ENCODE measurements at places on chromosomes 11 and 22.

DNA sequence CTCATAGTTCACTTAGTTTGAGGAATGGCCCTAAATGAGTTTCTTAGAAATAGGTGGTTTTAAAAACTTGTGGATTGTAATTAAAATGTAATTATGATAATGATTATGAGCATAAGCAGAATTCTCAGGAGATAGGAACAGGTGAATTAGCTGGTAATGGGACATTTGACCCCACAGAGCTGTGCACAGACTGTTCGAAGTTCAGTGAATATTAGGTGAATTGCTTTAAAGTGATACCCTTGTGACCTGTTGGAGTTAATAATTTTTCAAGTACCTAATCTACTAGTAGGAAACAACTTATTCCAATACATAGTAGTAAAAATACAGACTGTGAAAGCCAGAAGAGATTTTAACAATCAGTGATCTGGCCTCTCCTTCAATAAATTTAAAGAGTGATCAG lies 8.1 kb downstream of the FAR1 start:
- no peak for DNase-seq

DNA sequence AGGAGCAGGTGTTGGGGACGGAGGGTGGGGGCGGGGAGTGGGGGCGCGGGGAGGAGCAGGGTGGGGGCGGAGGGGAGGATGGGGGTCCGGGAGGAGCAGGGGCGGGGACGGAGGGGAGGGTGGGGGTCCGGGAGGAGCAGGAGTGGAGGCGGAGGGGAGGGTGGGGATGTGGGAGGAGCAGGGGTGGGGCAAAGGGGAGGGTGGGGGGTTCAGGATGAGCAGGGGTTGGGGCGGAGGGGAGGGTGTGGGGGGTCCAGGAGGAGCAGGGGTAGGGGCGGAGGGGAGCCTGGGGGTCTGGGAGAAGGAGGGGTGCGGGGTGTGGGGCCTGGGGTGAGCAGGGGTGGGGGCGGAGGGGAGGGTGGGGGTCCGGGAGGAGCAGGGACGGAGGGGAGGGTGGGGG lies 17.1 kb downstream of the CRELD2 start:
- no peak for DNase-seq

DNA sequence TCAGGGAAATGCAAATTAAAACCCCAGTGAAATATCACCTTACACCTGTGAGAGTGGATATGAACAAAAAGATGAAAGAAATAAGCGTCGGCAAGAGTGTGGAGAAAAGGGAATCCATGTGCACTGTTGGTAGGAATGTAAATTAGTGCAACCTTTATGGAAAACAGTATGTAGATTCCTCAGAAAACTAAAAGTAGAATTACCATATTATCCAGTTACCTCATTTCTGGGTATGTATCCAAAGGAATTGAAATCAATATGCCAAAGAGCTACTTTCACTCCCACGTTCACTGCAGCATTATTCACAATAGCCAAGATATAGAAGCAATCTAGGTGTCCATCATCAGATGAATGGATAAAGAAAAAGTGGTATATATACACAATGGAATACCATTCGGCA lies 246.0 kb upstream of the ARHGAP20 start:
- DNase-seq = no peak

DNA sequence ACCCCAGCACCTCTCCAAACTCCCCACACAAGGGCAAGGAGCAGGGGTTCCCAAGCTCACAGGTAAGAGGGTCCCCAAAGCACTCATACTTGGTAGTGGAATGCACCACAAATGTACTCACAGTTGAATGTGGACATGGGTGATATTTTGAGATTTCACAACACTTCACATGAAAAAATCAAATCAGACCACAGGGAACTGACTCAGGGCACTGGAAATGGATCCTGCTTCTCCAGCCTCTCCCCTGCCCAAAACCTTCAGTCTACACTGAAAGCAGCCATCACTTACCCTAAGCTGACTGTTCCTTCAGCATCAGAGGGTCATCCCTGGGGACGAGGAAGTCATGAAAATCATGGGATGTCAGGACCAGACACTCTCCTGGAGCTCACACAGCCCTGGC lies 40.2 kb downstream of the SCGB1A1 start:
- no peak for DNase-seq

DNA sequence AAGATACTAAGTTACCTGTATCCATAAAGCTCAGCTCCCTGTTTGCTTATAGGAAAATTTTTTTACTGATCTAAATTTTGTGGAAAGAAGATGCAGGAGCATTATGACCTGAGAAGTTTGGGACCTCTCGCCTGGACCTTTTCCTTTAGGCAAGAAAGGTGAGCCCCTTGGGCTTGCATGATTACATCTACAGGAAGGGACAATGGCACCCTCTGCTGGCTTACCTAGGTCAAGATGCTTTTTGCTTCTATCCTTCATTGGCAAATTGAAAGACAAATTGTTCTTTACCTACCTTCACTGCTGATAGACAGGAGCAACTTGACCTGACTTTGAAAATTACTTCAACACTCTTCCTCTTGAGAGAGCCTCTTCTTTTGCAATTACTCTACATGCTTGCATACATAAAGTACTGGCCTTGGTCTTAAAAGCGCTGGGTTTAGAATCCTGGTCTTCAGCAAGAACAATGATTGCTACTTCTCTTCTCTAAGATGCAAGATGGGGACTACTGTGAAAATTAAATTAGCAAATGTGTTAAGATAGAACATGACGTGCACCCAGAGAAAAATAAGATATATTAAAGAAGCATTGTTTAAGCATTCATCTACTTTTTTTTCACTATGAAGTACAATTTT lies 147.2 kb downstream of the TRPC6 start:
- DNase-seq = no peak

DNA sequence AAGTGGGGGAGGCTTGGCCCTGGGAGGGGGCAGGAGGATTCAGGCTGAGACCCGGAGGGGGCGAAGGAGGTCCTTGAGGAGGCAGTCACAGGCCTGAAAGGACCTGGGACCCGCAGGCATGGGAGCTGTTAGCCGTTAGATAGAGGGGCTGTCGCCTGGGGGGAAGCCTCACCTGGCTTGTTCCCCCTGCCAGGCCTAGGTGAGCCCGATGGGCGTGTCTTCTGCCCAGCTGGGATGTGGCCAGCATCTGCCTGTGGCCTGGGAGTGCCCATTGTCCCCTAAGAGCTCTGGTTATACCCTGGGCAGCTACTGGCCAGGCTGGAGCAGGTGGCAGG lies 1.8 kb upstream of the DUSP8 start:
- DNase-seq = no peak

DNA sequence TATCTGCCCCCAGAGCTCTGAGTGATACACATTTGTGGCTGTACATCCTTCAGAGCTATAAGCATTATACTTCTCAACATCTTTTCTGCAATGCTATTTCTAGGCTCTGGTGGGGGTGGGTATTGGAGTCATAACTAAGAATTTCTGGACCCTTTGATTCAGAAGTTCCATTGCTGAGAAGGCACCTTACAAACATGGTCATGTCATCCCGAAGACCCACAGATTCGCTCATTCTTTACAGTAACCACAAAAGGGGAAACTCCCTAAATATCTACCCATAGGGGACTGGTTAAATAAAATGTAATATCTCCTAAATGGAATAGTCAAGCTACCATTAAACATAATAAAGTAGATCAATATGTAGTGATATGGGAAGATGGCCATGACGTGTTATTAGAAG lies 98.8 kb downstream of the PRR5L start:
- no peak for DNase-seq

DNA sequence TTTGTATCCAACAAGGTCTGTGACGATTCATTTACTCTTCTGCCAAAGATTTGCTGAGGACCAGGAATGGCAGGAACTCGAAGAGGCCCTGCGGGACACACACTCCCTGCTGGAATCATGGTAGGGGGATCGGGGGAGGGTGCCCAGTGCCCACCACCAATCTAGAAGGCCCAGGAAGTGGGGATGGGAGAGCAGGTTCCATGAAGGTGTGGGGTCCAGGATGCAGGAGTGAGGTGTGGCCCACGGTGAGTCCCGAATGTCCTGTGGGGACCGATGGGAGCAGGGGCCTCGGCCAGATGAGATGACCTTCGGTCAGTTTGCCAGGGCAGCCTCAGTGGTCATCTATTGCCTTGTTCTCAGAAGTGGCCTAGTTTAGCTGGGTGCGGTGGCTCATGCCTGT lies 492.7 kb downstream of the BRD1 start:
- no peak for DNase-seq

GRCh38 chr11:98589967-98590366 lies 430.8 kb upstream of the CNTN5 start:
- DNase-seq = no peak

GRCh38 chr11:128361451-128362020 lies 225.8 kb downstream of the ETS1 start:
- no peak for DNase-seq

- DNase-seq = no peak
These were observed 1376.1 kb upstream of the TENM4 start for GRCh38 chr11:80816966-80817365.

DNA sequence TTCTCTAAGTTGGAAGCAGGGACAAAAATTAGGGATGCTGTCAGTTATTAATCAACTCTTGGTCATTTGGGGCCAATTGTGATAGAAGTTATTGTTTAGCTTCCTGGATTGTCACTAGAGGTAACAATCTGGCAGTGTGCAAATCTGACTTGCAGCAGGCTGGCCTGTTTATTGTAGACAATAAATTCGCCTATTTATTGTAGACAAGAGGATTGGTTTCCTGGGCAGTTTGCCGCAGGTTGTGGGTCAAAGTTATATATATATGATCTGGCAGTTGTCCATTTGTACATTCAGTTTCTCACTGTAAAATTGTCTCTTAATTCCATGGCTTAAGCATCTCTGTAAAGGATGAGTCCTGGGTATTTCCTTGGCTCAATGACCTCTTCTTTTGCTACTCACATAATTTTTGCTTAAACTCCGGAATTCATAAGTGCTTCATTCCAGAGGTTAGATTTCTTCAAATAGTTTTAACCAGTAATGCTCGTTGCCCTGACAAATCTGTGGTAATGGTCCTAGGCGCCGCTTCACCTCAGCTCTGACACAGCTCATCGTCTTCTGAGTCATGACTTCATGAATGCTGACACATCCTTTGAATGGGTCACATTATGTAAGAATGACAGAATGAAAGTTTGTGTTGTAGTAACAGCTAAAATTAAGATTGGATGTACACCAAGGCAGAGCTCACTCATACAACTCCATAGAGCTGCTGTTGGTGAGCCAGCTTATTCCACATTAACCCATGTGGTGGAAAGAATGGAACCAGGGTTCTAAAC lies 7.8 kb upstream of the MMP3 start:
- no peak for DNase-seq

DNA sequence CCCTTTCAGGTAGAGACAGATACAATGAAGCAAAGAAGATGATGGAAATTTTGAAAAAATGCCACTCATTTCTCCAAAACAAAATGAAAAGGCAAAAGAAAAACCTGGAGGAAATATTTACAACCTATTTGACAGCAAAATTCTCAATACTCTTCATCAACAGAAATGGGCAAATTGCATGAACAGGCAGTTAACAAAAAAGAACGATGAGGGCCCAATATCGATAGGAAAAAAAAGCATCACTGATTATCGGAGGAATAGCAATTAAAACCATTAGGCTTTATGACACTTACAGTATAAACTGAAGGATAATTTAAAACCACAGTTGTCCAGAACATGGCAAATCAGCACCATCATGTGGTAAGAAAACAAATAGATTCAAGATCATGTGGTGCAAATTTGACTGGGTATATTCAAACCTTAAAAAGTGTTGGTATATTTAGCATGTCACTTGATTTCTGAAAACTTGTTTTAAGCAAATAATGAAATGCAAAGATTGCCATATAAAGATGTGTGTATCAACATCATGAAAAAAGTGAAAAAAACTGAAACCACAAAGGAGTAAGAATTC lies 222.9 kb downstream of the BRD1 start:
- no peak for DNase-seq

DNA sequence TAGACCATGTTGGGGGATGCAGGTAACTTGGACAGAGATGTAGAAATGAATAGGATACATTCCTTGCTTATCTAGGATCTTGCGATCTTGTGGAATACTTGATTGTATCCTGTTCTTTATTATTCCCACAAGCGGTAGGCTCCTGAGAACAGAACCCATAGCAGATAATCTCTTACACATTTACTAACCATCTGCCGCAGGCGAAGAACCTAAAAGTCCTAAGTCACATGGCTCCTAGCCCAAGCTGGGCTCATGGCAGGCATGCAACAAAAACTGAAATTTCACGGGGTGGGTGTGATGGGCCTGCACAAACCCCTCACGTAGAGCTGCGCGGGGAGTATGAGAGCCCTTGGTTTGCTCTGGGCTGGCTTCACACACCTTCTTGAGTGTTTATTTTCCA lies 177.4 kb upstream of the NECTIN1 start:
- no peak for DNase-seq

- DNase-seq = no peak
These were observed 15.0 kb downstream of the SLC43A1 start for GRCh38 chr11:57500515-57500914.

- DNase-seq = no peak
These were observed 14.6 kb downstream of the SPECC1L start for GRCh38 chr22:24285245-24285644.

DNA sequence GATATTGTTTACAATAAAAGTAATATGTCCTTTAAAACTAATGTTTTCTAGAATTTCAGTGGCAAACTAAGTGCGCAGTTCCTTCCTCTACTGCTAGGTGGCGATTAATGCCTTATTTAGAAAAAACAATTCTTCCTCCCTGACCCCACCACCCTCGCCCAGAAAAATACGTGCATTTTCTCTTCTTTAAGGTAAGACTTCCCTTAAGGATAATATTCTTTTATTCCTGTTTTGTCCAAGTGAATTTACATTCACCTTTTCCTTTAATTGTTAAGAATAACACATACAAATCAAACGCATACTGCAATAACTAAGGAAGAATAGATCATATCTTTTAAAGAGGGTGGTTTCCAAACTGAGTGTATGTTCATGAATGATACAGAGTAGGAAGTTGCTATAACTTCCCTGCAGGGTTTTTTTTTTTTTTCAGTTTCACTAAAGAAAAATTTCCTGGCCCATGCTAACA lies 17.0 kb upstream of the PSMA1 start:
- peak; percentile 43 for DNase-seq

GRCh38 chr11:12854829-12855228 lies 154.3 kb upstream of the RASSF10 start:
- DNase-seq = no peak

DNA sequence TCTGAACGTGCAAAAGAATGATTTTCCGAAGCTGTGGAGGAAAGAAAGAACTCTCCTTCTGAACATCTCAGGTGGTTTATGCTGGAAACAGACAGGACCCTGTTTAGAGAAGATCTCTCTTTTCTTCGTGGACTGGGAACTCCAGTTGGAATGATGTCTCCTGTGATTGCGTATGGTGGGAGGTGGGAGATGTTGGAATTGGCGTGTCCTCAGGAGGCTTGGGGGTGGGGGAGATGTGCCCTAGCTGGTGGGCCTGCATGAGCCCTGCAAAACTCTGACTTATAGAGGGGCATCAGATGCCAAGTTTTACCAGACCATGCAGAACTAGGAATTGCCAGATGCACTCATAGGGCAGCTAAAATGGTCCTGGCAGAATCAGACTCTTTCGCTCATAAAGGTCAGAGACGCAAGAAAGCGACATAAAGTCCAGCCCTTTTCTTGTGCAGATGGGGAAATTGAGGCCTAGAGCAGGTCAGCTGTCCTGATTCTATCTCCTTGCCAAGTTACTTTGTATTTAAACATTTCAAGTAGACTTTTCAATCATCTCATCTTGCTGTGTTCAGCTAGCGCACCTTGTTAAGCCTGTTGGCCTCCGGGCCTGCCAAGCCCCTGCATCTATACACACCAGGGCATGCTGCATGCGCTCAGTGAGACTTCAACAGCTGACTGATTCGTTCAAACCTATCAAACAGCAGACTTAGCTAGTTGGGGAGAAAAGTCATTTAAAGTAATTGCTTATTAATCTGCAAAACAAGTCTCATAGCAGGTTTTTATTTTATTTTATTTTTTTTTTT lies 34.2 kb upstream of the EHF start:
- no peak for DNase-seq

Measured in GM12891 (cell line).